ENCODE measurements at places on chromosomes 5 and 9.

DNA sequence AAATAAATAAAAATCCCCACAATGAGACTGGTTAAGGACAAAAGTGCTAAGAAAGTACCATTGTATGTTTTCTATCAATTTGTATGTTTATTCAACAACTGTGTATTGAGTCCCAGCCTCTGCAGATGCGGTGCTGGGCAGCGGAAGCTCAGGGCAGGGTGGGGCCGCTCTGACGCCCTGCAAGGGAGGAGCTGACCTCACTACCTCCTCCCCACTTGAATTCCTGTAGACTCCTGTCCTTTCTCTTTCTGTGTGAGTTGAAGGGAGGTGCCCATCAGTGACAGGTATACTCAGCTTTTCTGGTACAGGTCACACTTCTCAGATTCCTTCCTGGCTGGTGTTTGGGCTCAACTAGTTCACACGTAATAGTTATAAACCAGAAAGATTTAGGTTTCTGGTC, 27.0 kb downstream of the ANGPTL2 start:
- no peak for DNase-seq

DNA sequence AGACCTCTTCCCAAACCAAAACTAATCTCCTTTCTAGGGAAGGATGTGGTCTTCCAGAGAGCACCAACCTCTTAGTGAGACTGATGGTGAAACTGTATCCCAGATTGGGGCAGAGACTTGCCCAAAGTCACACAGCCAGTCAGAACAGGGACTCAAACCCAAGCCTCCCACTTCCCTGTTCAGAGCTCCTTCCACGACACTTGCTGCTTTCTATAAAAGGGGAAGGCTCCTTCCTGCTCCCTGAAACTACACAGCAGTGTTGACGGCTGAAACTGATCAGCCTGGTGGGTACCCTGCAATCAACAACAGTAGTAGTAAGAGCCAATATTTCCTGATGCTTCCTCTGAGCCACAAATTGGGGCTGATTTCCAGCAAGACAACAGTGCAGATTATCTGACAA, 1.5 kb downstream of the TOR2A start:
- DNase-seq = no peak

GRCh38 chr9:130890870-130891687, 5.5 kb downstream of the QRFP start:
- no peak for DNase-seq

DNA sequence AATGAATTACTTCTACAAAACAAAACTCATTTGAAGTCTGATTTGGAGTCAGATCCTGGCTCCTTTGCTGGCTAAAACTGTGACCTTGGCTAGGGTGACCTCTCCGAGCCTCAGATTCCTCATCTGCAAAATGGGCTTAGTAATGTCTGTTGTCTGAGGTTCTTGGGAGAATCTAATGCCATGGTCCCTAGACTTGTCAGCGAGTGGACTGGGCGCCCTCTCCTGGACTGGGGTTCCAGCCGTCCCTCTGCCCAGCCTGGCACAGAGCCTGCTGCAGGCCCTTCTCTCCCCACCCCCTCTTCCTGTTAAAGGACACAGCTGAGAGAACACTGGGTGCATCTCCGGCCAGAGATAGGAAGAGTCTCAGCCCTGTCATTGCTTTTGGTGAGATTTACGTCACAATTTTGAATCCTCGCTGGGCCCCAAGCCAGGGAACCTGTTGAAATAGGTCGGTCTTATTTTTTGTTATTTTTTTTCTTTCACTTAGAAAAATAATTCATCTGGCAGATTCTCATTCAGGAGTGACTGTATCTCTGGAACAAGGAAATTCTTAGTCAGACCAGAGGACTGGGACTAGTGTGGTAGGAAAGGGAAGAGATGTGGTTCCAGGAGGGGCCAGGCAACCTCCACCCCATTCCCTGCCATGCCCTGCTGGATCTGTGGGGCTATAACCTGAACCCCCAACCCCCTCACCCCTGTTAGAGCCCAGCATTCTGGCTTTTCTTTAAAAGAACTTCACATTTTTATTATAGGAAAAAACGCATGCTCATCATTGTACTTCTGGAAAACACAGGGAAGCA, 48.2 kb upstream of the RPL26L1 start:
- no peak for DNase-seq

GRCh38 chr5:89313804-89314588, 431.0 kb upstream of the MEF2C start:
- no peak for DNase-seq

GRCh38 chr5:101838435-101838834, 457.6 kb downstream of the SLCO4C1 start:
- DNase-seq = no peak
